NCI-H510A (cell line): ENCODE measurements at places on chromosomes 5 and 9.

DNA sequence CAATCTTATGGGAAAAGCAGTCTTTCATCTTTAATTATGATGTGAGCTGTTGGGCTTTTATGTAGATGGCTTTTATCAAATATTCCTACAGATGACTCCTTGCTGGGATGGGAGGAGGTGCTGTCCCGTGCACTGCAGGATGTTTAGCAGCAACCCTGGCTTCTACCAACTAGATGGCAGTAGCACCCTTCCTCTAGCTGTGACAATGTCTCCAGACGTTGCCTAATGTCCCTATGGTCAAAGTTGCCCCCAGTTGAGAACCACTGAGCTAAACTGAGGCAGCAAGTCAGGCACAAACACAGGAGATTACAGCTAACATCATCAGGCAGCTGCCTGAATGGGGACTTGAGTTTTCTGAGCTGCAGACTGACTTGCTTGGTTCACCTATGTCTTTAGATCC is 401.9 kb upstream of the PDE4D start:
- no peak for DNase-seq

DNA sequence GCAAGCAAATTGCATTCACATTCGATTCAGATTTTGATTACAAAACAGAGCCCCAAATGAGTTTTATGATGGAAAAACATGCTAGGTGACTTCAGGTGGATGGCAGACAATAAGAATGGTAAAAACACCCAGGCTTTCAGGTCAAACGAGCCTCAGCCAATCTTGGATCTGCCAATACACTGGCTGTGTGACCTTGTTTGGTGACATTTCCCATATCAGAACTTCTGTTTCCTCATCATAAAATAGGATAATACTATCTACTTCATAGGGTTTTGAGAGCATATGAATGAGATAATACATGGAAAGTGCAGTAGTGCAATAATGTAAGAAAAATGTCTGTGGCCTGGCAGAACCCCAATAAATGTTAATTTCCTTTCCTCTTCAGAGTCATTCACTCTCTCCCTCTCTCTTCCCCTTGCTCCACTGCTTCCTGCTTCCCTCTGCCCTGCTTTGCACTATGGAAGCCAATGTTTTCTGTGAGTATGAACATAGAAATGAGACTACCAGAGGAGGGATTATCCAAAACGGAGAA is 54.7 kb downstream of the SH3RF2 start:
- DNase-seq = no peak

DNA sequence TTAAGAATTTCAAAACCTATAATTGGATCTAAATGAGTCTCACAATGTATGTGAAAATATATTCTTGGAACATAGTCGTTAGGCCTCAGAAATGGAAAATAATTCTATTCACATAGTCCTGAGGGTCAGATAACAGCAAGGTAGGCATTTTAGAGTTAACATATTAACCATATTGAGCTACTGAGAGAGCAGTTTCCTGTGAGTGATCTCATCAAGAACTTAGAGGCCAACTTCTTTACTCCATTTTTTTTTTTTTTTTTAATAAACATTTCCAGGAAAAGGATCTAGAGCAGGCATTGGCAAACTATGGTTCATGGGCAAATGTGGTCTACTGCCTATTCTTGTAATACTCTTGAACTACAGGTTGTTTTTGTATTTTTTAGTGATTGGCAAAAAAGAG is 26.6 kb downstream of the RAB24 start:
- no peak for DNase-seq

DNA sequence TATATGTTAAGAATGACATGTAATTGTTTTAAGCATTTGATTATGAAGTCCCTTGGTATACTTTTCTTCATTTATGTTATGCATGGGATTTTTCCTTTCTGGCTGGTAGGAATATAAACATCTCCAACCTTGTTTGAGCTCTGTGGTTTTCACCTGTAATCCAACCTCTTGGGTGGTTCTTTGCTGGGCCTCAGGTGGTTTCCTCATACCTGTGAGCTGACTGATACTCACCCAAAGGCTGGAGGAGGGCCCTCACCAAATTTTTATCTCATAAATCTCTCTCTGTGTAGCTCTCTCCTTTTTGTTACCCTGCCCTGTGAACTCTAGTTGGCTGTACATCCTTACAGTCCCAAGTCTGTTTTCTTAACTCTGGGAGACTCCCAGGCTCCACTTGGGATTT is 39.8 kb upstream of the C6 start:
- DNase-seq = no peak

DNA sequence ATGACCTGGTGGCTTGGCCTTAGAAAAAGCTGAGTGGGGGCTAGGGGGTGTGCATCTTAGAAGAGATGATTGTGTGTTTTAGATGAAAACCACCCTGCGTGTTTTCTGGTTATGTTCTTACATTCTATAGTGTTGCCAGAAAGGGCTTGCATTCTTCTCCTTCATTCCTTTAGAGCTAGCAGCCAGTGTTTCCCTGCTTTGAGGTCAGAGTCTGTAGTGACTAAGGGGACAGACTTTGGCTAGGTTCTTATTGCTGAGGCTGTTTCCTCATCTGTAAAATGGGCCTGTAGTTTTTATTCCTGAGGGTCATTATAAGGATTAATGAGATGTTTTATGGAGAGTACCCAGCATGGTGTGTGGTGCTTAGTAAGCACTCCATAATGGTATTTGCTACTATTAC is 6.4 kb downstream of the MAST4 start:
- no peak for DNase-seq

GRCh38 chr9:37464426-37465248 is 613 bp downstream of the ZBTB5 start:
- DNase-seq = no peak

DNA sequence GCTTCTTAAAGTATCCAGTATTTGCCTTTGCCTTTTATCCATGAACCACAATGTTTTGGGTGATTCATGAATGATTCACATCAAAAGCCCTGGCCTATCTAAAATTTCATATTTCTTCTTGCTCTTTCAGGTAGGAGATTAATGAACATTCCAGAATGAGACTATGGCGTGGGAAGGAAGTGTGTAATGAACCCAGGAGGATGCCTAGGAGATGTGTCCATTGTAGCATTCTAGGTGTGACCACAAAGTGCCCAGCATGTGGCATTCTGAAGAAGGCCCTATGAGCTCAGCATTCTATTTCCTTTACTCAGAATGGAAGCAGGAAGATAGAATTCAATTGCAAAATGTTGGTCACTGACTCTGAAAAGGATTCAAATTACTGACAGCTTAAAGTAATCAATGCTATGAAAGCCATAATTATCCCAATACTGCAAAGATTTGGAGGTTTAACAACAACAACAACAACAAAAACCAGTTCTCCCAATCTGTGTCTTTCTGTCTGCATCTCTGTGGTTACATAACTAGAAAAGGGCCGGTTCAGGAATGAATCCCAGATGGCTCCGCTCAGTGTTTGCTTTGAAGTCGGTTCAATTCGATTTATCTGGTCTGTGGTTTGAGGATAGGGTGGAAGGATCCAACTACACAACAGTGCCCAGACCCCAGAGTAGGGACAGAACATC is 126.7 kb downstream of the FOXD1 start:
- no peak for DNase-seq

- no peak for DNase-seq
Measured at GRCh38 chr9:121892706-121893105, 200.4 kb downstream of the TTLL11 start.

- DNase-seq = no peak
Measured at GRCh38 chr5:97923997-97924396, 741.0 kb upstream of the RIOK2 start.

- no peak for DNase-seq
Measured at GRCh38 chr9:123832858-123833650, 96.9 kb downstream of the DENND1A start.

DNA sequence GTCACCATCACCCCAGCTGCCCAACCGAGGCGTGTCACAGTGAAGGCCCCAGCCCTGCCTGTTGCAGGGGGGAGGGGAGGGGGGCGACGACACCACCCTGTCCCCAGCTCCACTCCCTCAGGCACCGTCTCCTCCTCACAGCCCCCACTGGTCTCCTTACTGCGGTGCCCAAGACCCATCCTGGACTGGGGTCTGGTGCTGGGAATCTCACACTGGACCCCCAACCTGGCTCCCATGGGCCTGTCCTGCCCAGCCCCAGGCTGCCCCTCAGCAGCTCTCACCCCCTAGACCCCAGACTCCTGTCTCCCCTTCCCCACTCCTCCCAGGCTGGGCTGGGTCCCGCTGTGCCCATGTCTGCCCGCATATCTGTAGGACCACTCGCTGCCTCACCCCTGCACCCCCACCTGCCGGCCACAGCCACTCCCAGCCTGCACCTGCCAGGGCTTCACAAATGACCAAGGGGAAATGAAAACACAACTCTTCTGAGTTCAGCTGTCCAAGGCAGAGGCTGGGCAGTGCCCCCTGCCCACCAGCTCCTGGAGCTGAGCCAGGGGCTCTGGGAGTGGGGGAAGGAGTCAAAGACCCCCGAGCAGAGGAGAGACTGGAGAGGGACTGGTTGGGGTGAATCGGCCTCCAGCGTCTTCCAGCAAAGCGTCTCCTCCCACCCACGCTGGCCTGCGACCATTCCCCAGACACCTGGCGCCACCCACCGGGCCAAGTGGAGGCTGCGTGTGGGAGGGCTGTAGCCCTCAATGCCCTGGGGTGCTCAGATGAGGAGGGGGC is 32.6 kb upstream of the EGFL7 start:
- DNase-seq = no peak

GRCh38 chr5:96300976-96301375 is 132.1 kb downstream of the PCSK1 start:
- no peak for DNase-seq

GRCh38 chr5:74953937-74954720 is 87.9 kb upstream of the FAM169A start:
- DNase-seq = no peak

GRCh38 chr9:82560036-82560435 is 502.9 kb downstream of the RASEF start:
- no peak for DNase-seq

- peak; percentile 2 for DNase-seq
Measured at GRCh38 chr5:116378007-116378776, 196.4 kb downstream of the SEMA6A start.

GRCh38 chr5:167488371-167488770 is 803.1 kb upstream of the WWC1 start:
- no peak for DNase-seq

DNA sequence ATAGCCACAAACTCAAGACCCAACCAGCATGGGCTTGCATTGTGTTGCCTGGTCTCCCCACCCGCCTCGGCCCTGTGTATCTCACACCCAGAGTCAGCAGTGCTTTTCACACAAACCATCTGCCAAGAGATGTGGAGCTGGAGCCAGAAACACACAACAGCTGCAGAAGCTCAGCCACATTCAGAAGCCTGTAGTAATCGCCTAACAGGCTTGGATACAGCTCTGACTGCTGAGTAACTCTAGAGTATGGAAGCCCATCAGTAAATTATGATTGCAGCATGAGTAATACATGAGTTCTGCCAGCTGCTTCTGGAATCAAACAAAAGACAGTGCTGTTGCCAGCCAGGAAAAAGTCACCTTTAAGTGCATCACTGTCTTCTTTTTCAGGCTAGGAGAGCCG is 16.0 kb downstream of the TEK start:
- DNase-seq = no peak

DNA sequence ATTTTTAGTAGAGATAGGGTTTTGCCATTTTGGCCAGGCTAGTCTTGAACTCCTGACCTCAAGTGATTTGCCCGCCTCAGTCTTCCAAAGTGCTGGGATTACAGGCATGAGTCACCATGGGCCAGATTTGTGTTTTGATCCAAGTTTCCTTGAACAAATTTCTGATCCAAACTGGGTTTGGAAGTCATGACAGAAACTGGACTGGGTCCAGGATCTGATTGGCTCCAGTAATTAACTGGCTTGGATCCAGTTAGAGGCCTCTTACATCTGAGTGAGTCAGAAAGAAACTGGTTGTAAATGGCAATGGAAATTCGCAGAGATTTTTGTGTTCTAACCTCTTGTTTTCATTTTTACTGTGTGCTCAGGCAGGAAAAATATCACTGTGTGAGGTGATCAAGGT is 141.6 kb downstream of the SLC25A46 start:
- no peak for DNase-seq

DNA sequence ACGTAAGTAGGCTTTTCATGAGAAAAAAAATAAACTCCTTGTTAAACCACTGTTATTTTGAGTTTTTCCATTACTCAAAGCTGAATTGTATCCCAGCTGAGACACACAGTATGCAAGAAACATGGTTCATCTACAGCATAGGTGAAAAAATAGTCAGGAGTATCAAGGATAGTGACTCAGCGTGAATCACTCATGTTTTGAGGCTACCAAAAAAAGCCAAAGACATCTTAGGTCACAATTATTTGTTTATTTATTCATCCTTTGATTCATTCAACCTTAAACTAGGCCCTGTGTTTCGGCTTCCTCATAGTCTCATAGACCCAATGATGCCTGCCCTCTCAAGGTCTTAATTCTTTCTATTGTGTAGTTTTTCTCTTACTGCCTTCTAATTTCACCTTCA is 32.9 kb upstream of the STX17 start:
- DNase-seq = no peak

DNA sequence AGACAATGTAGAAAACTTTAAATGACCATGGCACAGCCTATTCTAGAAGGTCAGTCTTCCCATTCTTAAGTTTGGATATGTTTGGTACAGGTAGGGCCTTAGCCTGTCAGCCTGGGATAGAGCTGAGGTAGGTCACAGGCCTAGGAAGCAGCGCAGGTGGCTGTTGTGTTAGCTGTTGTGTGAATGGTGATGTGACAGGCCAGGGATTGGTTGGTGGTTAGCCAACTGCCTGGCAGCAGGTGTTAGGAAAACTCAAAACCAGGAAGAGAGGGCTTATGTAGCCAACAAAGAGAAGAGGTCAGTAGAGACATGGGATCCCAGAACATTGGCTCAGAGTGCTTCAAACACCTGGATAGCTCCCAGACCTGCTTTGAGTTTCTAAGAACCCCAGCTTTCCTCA is 84.2 kb downstream of the FBXO38 start:
- no peak for DNase-seq

DNA sequence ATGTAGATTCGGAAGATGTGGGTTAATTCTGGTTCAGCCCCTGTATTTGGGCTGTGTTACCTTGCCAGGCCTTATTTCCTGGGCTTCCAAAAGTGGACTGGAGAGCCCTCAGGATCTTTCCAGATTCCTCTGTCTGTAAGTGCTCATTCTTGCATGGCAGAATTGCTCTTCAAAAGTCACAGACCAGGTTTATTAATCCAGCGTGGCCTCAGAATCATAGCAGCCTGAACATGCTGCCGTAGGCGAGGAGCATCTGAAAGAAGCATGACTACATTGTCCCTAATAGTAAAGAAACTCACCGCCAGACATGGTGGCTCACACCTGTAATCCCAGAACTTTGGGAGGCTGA is 307.8 kb downstream of the GADD45G start:
- DNase-seq = no peak

GRCh38 chr5:169190849-169191248 is 110.1 kb downstream of the SLIT3 start:
- DNase-seq = no peak

- DNase-seq = peak; percentile 10
Measured at GRCh38 chr5:126138281-126138931, 284.8 kb upstream of the GRAMD2B start.

- no peak for DNase-seq
Measured at GRCh38 chr9:135924628-135925338, 17.4 kb upstream of the CAMSAP1 start.

- DNase-seq = no peak
Measured at GRCh38 chr9:80561526-80561925, 989.8 kb downstream of the TLE4 start.
